Astrocyte (in vitro differentiated cells and primary cell): ENCODE measurements at places on chromosomes 3 and 15. TPM values are rescaled to one million over a fixed set of nuclear protein-coding genes. Genes with fewer than 3 reads are reported as not detected.
A peak's percentile ranks its signal among the peaks of the same experiment; 100 is the strongest.

GRCh38 chr3:11698326-11699082, 54.8 kb upstream of the VGLL4 start:
- no peaks in the 10 kb centered on the region for H3K4me1 ChIP-seq
- H3K27me3 ChIP-seq, result no peaks in the 10 kb centered on the region
- no peak for DNase-seq
- no peaks in the 10 kb centered on the region for H3K36me3 ChIP-seq
- H3K27ac ChIP-seq, result peak overlapping the region; percentile 43

DNA sequence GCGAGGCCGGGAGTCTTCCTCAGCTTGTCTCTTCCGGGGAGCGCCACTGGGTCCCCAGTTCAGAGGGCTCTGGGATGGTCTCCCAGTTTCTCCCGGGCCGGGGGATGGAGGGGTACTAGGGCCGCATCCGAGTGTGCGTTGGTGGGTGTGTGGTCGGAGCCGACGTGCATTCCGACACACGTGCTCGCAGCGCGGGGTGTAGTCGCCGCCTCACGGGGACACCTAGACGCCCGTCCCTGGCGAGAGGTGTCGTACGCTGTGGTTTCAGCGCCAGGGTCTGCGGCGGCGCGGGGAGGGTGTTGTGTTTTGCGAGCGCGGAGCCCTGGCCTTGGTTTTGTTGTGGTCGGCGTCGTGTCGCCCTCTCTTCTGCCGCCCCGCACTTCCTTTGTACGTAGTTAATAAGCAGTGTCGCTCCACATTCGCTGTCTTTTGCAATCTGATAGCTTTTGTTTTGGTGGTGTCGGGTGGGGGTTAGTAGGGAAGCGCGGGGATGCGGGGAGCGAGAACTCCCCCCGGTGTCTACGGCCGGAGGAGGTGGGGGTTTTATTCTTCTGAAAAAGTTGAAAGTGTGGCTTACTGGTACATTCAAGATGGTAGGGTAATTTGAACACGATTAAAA, 2.2 kb downstream of the IGF1R start:
- peak overlapping the region; percentile 80 for H3K4me3 ChIP-seq
- no peaks in the 10 kb centered on the region for H3K36me3 ChIP-seq
- DNase-seq, result peak; percentile 45

DNA sequence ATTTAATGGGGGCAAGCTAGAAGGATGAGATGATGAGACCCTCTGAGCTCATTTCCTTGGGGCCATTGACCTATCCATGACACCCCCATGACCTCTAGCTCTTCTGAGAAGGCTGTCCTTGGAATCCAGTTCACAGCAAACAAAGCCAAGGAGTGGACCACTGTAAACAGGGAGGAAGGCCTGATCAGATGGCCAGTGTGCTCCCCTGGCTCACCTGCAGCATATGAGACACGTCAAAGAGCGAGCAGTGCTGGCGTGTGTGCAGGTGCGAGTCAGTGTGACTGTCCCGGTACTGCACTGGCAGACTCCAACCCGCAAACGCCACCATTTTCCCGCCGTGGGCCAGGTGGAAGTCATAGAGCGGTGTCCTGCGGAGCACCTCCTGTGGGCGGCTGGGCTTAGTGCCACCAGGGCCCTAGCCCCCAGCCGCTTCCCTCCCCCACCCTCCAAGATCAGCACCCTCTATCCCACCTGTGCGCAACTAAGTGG, 339 bp downstream of the AMT start:
- H3K36me3 ChIP-seq, result no peaks in the 10 kb centered on the region
- no peaks in the 10 kb centered on the region for H3K27me3 ChIP-seq
- no peak overlapping the region for H3K4me3 ChIP-seq
- peaks cover 26% of the 10 kb centered on the region for H3K4me1 ChIP-seq

GRCh38 chr3:113545594-113545993, 13.2 kb downstream of the SIDT1 start:
- H3K27ac ChIP-seq, result no peak overlapping the region
- H3K36me3 ChIP-seq, result no peaks in the 10 kb centered on the region
- DNase-seq, result no peak

DNA sequence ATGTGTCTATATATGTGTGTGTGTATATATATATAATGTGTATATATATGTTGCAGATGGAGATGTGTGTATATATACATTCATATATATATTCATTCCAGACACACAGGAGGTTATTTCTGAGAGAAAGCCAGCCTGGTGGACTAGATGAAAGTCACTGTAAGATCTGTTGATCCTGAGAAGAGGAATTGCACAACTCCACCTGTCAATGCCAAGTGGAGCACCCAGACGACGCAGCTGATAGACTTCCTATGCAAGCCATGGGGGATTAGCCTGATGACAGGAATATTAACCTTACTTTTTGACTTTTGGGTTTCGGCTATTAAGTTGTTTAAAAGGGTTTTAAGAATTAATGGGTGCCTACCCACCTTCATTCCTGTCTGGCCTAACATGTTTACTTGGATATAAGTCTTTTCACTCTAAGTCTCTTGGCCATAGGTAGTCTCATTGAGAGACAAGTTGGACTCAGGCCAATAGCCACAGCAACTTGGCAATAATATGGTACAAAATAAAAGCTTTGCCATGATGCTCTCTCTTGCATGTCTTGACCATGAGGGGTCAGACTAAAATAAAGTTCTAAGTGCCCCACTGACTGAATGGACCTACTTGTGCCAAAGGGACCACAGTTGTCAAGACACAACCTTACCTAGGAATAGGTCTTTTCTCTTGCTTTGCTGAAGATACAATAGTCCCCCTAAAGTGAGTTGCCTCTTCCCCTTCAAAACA, 35.9 kb upstream of the GOLGA6L2 start:
- no peak overlapping the region for H3K4me3 ChIP-seq
- no peak for DNase-seq
- no peaks in the 10 kb centered on the region for H3K36me3 ChIP-seq
- H3K27me3 ChIP-seq, result no peaks in the 10 kb centered on the region
- H3K4me1 ChIP-seq, result no peaks in the 10 kb centered on the region

GRCh38 chr3:64257100-64257755, 32.0 kb upstream of the PRICKLE2 start:
- no peak overlapping the region for H3K27ac ChIP-seq
- DNase-seq, result no peak
- H3K36me3 ChIP-seq, result peaks cover 6% of the 10 kb centered on the region
- H3K4me3 ChIP-seq, result no peak overlapping the region
- no peaks in the 10 kb centered on the region for H3K27me3 ChIP-seq

- no peaks in the 10 kb centered on the region for H3K27me3 ChIP-seq
- H3K4me3 ChIP-seq, result no peak overlapping the region
- no peak for DNase-seq
- H3K27ac ChIP-seq, result no peak overlapping the region
- H3K36me3 ChIP-seq, result no peaks in the 10 kb centered on the region
Observed at GRCh38 chr3:36919439-36920160, 25.3 kb downstream of the TRANK1 start.

GRCh38 chr15:68997930-68998777, 16.3 kb upstream of the NOX5 start:
- peaks cover 14% of the 10 kb centered on the region for H3K4me1 ChIP-seq
- no peaks in the 10 kb centered on the region for H3K36me3 ChIP-seq
- H3K27me3 ChIP-seq, result peaks cover 9% of the 10 kb centered on the region
- no peak for DNase-seq

- H3K27me3 ChIP-seq, result no peaks in the 10 kb centered on the region
- peaks cover 16% of the 10 kb centered on the region for H3K4me1 ChIP-seq
- no peak overlapping the region for H3K27ac ChIP-seq
- no peak for DNase-seq
- H3K36me3 ChIP-seq, result peaks cover 16% of the 10 kb centered on the region
Observed at GRCh38 chr15:41952013-41952563, 20.3 kb downstream of the EHD4 start.

GRCh38 chr3:47011371-47011770, 31.9 kb downstream of the NBEAL2 start:
- H3K27me3 ChIP-seq, result no peaks in the 10 kb centered on the region
- peaks cover 15% of the 10 kb centered on the region for H3K4me1 ChIP-seq
- DNase-seq, result no peak
- H3K36me3 ChIP-seq, result peaks cover 13% of the 10 kb centered on the region

- peak; percentile 64 for DNase-seq
- H3K36me3 ChIP-seq, result no peaks in the 10 kb centered on the region
- no peak overlapping the region for H3K4me3 ChIP-seq
Observed at GRCh38 chr15:27017168-27017809, 46.3 kb downstream of the GABRG3 start.

DNA sequence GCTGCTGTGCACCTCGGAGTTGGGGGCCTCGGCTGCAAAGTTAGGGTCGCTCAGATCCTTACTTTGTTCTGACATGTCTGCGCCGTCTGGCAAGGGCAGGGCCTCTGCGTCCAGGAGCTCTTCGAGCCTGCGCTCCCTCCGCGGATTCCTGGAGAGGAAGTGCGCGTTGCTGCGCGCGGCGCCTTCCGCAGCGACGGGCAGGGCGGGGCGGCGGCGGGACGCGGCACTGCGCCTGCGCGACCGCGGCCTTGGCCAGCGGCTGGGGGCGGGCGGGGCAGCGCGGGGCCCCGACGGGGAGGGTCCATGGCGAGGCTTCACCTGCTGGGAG, at the start of gene NDN:
Gene NDN (minus strand): TSS at position 163 of the 328 bp plus-strand sequence. CDS start 88 bp downstream, at position 75.
- no peaks in the 10 kb centered on the region for H3K27me3 ChIP-seq
- H3K4me1 ChIP-seq, result no peaks in the 10 kb centered on the region
- H3K4me3 ChIP-seq, result peak within 1 kb of the TSS; percentile 50
- DNase-seq, result peak; percentile 49
- no peaks in the 10 kb centered on the region for H3K36me3 ChIP-seq

The ADAMTS7 gene
- 21.4 and 25.5 TPM in 2 replicates for total RNA-seq

- H3K4me1 ChIP-seq, result no peaks in the 10 kb centered on the region
- H3K36me3 ChIP-seq, result no peaks in the 10 kb centered on the region
- no peak overlapping the region for H3K4me3 ChIP-seq
- DNase-seq, result no peak
- no peaks in the 10 kb centered on the region for H3K27me3 ChIP-seq
- no peak overlapping the region for H3K27ac ChIP-seq
Observed at GRCh38 chr3:82999777-83000176, 1238.3 kb upstream of the GBE1 start.

The LDHAL6B gene
- total RNA-seq, result not detected in 2 replicates

DNA sequence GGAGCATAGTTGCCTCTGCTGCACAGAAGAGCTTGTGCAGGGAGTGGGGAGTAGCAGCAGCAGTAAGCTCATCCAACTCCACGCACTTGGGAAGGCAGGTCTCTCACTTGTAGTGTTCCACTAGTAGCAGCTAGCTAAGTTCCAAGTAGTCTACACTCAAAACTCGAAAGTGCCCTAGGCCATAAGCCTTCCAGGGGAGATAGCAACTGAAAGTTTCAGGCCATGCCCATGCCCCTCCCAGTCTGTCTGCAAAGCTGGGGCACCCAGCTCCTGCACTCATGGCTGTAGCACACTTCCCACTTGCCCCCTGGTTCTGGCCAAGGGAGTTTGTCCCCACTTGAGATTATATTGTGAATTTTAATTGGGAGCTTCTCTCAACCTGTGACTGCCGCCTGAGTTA, 57.5 kb downstream of the MFSD1 start:
- no peaks in the 10 kb centered on the region for H3K36me3 ChIP-seq
- no peaks in the 10 kb centered on the region for H3K27me3 ChIP-seq
- H3K4me1 ChIP-seq, result no peaks in the 10 kb centered on the region
- no peak overlapping the region for H3K4me3 ChIP-seq

GRCh38 chr3:23111797-23112196, 91.3 kb upstream of the UBE2E2 start:
- no peaks in the 10 kb centered on the region for H3K27me3 ChIP-seq
- H3K27ac ChIP-seq, result no peak overlapping the region
- no peaks in the 10 kb centered on the region for H3K36me3 ChIP-seq
- no peaks in the 10 kb centered on the region for H3K4me1 ChIP-seq
- DNase-seq, result no peak

- no peaks in the 10 kb centered on the region for H3K27me3 ChIP-seq
- H3K4me3 ChIP-seq, result no peak overlapping the region
- no peaks in the 10 kb centered on the region for H3K36me3 ChIP-seq
- no peaks in the 10 kb centered on the region for H3K4me1 ChIP-seq
Observed at GRCh38 chr3:54541369-54541768, 386.5 kb downstream of the LRTM1 start.

DNA sequence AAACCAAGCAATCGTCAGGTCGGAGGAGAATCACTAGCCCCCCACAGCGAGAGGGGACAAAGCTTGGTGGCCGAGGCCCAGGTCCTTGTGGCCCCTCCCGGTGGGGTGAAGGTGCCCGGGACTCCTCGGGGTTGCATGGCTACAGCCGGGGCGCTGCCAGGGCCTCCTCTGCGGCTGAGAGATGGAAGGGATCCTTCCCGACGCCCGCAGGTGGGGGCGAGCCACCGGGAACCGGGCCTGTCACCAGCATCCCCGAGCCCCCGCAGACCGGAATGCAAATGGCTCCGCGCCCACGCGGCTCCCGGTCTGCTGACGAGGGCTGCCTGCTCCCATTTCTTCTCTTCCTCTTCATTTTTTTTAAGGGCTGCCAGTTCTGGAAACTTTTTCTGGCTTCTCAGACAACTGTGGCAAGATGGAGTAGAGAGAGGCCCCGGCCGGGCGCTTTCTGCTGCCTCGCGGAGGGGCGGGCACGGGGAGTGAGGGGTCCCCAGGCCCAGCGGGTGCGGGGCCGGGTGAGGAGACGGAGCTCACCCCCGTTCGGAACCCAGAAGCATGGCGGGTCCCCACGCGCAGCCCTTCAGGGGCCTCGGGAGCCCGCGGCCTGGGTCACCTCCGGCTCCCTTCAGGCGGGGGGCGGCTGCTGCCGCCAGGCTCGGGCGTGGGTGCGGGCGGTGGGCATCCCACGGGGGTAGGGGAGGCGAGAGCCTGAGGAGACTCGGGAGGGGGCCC, 27.5 kb downstream of the MELTF start:
- H3K4me3 ChIP-seq, result peak overlapping the region; percentile 37
- no peaks in the 10 kb centered on the region for H3K36me3 ChIP-seq
- DNase-seq, result no peak
- no peaks in the 10 kb centered on the region for H3K27me3 ChIP-seq
- H3K27ac ChIP-seq, result no peak overlapping the region

The B3GALNT1 gene
- 11.1 and 12.8 TPM in 2 replicates for total RNA-seq

GRCh38 chr3:127722091-127722784, 49.5 kb downstream of the ABTB1 start:
- H3K36me3 ChIP-seq, result no peaks in the 10 kb centered on the region
- DNase-seq, result no peak
- H3K4me1 ChIP-seq, result peaks cover 10% of the 10 kb centered on the region
- no peak overlapping the region for H3K4me3 ChIP-seq

- peak; percentile 88 for DNase-seq
- H3K36me3 ChIP-seq, result peaks cover 28% of the 10 kb centered on the region
- H3K27ac ChIP-seq, result peak overlapping the region; percentile 86
- H3K4me1 ChIP-seq, result peaks cover 51% of the 10 kb centered on the region
- no peak overlapping the region for H3K4me3 ChIP-seq
- H3K27me3 ChIP-seq, result no peaks in the 10 kb centered on the region
Observed at GRCh38 chr3:4985330-4986174, 6.3 kb downstream of the BHLHE40 start.

DNA sequence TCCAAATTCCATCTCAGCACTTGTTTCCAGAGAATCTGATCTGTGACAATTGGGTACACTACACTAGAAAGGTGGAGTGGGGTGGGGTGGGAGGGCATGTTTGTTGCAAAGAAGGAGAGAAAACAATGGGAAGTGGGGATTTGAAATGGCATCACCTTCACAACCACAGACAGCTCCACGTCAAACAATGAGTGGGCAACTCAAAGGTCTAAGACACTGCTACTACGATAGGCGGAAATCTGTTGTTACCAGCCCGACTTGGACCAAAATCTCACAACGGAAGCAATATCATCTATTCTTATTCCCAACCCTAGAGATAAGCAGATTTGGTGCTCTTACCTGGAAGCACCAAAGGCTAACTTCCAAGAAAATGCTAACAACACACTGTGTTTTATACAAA, 3.3 kb downstream of the CYP19A1 start:
- no peak overlapping the region for H3K4me3 ChIP-seq
- H3K4me1 ChIP-seq, result peaks cover 7% of the 10 kb centered on the region

The ZNF35 gene
- total RNA-seq, result 14.5 and 16.8 TPM in 2 replicates
